ENCODE measurements at places on chromosomes 4 and X.

DNA sequence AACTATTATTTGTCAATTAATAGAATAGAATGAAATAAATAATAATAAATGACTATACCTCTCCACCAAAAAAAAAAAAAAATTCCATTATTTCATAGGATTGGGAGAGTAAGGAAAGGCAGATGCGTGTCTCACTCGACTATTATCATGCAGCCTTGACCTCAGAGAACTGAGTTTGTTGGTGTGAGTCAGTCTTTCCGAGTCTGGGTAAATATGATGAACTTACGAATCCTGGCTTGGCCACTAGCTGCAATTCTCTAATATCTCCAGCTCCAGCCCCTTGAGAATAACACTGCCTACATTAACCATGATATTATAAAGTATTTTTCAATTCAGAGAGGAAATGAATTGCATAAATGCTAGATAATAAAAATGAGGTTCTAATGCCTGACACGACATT lies 46.6 kb upstream of the DHX15 start:
- no peak for DNase-seq

DNA sequence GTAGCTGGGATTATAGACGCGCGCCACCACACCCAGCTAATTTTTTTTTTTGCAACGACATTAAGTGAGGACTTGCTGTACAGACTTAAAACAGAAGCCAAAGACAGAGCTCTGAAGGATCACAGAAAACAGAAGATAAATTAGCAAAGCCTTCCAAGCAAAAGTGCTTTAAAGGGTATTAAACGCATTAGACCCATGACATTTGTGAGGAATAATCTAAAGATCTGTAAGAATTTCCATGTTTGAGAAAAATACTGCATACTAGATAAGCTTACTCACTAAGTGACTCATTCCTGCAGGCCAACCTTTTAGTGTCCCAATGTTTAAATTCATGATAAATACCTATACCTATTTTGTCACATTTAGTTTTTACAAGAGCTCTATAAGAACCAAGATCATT lies 27.4 kb downstream of the SMARCA1 start:
- DNase-seq: no peak

GRCh38 chr4:130576218-130576617 lies 1480.3 kb downstream of the C4orf33 start:
- DNase-seq: no peak

- no peak for DNase-seq
Measured at GRCh38 chrX:23559975-23560374, 107.3 kb upstream of the PRDX4 start.

DNA sequence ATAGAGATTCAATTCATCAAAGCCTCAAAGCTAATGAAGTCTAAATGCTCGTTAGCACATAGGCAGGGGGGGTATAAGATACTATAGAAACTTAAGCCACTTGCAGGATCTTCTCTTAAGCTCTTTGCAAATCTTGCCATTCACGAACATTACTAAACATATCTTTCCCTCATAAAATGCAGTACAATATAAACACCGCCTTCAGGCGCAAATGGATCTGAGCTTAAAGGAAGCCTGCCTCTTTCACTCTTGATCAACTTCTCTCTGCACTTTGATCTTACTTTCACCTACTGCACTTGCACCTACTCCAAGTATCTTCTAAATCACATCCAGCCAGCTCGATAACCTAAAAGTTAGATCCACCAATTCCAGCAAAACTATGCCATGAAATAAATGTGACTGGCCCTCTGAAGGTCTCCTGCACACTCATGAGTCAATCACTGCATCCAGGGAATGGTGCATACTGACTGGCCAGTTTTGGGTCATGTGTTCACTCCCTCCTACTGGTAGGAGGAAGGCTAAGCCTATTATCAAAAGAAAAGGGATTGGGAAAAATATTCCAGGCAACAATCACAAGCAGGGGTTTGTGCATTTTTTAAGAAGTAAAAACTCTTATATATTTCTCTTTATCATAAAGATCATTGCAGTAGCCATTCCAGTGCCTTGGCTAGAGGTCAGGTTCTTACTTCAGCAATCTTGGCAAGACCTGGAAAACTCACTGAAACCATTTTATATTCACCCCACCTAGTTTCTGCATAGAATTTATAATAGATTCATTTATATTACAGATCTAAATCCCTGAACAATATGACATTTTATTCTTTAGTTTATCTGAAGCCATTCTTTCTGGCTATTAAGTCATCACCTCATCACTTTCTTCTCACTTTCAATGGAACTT lies 222.0 kb downstream of the PPP3CA start:
- DNase-seq: no peak

Data from activated T-cell treated with anti-CD3 and anti-CD28 coated beads for 4 hours (primary cell).